ENCODE measurements at places on chromosomes 12 and 14.

GRCh38 chr14:101593411-101594238 is 32.3 kb downstream of the DIO3 start:
- DNase-seq = no peak

DNA sequence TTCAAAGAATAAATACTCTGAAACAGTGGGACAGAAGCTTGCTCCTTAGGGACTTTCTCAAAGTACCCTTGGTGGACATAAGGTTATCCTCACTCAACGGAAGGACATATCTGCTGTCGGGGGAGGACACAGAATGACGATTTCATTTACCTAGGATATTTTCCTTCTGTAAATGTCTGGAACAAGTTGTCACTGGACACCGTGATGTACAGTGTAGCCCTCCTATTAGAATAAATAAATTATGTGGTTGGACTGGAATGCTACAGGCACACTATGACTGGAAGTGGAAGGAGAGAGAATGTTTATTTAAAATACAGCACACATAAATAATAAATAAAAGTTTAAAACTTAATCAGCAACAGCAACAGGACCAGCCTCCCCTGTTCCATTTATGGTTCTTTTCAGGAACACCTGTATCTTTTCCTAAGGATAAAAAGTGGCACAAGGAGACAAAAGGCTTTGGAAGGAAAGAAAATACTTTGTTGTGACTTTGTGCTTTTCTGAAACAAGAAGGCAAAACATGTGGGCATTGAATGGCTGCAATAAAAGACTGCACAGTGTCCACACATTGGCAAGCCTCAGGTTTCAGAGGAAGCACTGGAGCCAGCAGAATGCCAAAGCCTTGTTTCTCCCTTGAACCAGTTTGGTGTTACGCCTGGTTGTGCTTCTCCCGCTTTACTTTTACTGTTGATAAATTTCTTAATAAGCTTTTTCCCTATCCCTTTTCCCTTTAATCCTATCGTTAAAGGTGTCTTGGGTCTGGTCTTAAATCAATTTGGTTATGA is 36.8 kb downstream of the FGD4 start:
- no peak for DNase-seq

DNA sequence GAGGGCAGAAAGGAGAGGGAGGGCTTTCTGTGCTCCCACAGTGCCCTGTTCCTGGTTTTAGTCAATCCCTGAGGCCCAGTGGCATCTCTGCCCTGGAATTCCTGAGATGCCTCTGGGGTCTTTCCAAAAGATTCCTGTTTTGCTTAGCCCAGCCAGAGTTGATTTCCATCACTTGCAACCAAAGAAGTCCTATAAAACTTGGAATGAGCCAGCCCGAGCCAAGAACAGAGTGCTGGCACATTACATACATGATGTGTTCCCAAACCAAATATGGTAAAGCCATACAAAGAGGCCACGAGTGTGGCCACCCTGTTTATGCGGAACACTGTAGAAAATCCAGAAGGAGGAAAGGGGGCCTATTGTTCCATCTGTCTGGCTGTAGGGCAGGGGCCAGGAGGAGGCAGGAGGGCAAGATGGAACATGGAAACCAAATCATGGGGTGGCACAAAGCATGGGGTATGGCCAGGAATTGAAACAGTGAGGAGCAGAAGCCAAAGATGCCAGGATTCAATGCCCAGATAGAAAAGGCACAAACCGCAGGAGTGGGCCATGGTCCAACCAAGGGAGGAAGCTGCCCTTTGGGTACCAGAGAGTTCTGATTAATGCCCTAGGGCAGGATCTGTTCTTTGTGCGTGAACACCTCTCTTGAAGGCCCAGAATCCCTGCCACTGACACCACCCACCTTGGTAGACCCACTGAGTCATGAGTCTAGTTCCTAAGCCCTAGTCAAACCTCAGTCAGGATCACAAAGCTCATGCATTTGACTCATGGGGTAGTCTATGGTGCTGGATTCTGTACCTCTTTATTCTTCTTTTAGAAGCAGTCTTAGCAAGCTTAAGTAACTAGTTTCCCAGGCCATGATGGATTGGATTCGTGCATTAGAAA is 75.2 kb downstream of the LRRC74A start:
- no peak for DNase-seq

- no peak for DNase-seq
Measured at GRCh38 chr14:54772451-54772881, 130.2 kb downstream of the GCH1 start.

GRCh38 chr12:67873355-67873754 is 115.9 kb upstream of the IFNG-AS1 start:
- DNase-seq = no peak

DNA sequence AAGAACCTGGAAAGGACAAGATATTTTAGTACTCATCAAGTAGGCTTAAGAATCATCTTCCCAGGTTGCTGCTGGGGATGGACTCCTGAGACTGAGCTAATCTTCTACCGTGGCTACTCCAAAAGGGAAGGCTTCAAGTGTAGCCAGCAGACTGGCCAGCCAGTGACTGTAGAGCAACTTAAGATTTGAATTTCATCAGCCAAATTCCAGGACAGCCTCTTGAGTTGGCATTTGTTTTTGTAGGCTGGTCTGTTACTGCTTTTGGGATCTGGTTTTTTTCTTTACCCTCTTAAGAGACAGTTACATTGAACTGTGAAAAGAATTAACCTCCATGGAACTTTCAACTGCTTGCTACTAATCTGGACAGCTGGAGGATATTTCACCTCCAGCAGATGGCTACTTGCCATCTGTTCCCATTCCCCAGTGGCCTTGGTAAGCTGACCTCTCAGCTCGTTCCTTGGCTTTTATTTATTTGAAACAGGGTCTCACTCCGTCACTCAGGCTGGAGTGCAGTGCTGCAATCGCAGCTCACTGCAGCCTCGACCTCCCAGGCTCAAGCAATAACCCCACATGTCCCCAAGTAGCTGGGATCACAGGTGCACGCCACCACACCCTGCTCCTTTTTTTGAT is 20.7 kb downstream of the VTI1B start:
- DNase-seq = no peak

GRCh38 chr14:73462048-73462715 is 3.8 kb upstream of the NUMB start:
- no peak for DNase-seq

- DNase-seq = no peak
Measured at GRCh38 chr14:69345402-69345801, 52.7 kb downstream of the ERH start.

DNA sequence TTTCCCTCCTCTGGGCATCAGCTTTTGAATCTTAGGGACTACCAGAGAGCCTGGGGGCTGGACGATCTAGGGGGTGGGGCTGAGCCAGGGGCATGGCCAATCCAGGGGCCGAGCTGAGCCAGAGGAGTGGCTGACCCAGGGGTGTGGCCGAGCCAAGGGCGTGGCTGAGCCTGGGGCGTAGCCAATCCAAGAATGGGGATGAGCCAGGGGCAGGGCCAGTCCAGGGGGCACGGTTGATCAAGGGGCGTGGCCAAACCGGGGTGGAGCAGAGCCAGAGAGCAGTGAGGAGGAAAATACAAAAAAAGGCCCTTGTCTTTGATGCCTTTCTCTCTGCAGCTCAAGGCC is 219.3 kb upstream of the NOS1 start:
- no peak for DNase-seq

GRCh38 chr12:92753976-92754885 is 51.4 kb downstream of the PLEKHG7 start:
- no peak for DNase-seq

DNA sequence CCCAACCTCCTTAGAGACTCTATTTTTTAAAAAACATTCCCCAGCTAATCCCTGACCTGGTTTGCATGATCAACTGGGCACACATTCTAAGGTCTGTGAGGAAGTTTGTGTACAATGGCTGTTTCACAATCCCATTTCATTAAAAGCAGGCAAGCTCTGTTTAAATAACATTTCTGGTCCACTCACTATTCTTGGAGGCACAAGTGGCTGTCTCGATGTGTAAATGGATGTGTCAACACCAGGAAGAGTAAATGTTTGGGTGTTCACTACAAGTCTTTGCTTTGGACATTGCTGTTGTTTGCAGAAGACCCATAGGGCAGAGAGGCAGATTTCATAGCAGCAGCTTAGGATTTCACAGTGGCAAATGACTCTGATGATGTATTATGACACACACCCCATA is 98.3 kb downstream of the PDZRN4 start:
- DNase-seq = no peak

DNA sequence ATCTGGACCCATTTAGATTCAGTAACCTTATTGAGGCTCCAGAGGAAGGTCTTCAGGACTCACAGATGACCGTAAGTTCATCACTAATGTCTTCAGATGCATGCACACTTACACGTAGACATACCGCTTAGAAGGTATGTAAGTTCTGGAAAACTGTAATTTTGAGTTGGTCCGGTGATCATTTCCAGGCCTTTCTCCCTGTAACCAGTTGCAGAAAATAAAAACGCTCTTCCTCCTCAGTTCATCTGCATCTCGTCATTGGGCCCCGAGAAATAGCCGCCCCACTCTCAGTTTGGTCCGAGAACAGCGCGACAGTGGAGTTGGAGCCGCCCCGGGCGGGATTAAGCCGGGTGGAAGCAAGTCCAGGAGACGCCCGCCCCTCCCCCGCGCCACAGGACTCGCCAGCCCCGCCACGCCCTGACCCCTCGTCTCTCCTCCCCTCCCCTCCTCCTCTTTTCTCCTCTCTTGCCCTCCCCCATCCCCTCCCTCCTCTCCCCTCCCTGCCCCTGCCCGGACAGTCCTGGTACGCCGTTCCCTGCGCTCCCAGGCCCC is 83.7 kb downstream of the TNFAIP2 start:
- DNase-seq = no peak

DNA sequence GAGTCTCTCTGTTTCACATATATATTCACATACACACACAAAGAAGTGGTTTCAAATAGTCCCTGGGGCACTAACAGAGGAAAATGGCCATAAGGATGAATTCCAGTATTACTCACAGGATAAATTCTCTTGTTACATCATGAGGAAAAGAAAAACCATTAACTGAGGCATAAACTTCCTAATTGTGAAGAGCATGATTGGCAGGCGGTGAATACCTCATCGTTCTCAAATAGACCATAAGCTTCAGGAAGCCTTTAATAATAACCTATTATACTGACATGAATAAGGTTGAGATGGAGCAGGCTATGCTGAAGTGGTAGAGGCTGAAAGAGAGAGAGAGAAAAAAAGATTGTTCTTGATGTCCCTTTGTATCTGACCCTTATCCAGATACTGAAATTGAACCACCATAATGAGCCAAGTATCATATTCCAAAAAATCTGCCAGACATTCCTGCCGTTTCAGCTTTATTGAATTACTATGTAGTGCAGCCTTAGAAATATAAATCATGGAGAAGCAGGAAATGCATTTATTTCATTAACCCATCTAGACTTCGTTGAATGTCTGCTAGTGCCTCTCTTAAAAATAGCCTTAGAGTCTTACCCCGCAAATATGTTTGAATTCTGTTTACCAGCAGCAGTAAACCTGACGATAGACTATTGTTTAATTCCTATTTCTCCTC is 86.8 kb downstream of the NUAK1 start:
- no peak for DNase-seq

DNA sequence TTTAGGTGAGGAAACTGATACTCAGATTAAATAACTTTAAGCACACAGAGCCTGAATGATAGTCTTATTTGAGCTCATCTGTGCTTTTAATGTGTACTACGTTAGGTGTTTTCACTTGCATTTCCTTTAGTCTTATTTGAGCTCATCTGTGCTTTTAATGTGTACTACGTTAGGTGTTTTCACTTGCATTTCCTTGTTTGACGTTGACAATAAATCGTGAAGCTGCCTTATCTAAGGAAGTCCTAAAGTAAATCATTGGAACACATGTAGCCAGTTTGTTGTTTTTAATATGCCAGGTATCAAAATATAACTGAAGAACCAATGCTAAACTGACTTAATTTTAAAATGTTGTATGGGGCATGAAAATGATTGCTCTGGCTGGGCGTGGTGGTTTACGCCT is 2.0 kb downstream of the RAP1B start:
- DNase-seq = no peak

GRCh38 chr12:92582893-92583292 is 119.9 kb upstream of the PLEKHG7 start:
- DNase-seq = no peak
